ENCODE measurements at places on chromosomes 4 and X. TPM values are rescaled to one million over a fixed set of nuclear protein-coding genes. Genes with fewer than 3 reads are reported as not detected.

- DNase-seq = no peak
Observed at GRCh38 chr4:123346330-123346940, 50.2 kb upstream of the SPRY1 start.

JADE1 gene
- total RNA-seq = 52.7 TPM

GRCh38 chrX:56802921-56803849 lies 74.1 kb downstream of the NBDY start:
- peak; percentile 71 for DNase-seq

DNA sequence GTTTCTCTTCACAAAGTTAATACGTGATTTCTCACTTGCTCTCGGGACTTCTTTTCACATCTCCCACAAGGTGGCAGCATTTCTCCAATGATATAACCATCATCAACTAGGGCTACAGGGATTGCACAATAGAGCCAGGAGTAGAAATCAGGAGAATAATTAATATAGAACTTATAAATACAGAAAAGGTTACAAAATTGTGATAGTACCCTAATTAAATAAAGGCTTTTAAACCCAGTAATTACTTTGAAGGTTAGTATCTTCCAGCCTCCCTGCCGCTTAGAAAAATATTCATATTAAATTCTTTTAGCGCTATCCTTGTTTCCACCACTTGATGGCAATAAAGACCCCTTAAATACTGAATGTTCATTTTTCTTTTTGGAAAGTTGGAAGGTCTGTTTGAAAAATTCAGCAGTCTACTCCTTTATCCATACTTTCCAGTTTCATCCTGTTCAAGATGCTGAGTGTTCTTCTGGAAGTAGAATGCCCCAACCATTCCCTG lies 65.8 kb downstream of the RASGEF1B start:
- DNase-seq = peak; percentile 87

CYTL1 gene
- 4.4 TPM for total RNA-seq

DNA sequence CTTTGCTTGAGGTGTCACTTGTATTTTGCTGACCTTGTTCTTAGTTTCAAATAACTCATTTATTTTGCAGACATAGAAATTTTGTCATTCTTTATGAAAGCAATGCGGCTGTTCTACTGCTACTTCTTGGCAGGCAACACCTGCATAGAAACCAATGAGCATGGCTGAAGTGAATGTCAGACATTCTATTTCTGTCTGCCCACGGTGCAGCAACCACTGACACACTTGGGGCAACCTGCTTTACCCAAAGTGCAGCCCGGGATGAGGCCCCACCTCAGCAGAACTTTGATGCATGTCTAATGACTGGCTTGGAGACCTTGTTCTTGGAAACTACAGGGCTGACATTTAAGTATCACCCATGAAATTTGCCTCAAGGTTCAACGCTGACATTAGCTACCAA lies 93.6 kb downstream of the RBM47 start:
- DNase-seq = no peak

FAM241A gene
- total RNA-seq = 0.75 TPM

GRCh38 chrX:153694687-153695270 lies 7.1 kb downstream of the SLC6A8 start:
- no peak for DNase-seq

GRCh38 chr4:118916691-118917289 lies 28.1 kb downstream of the SYNPO2 start:
- no peak for DNase-seq

NKX6-1 gene
- total RNA-seq = not detected

- DNase-seq = no peak
Observed at GRCh38 chrX:154809939-154810665, 4.8 kb upstream of the MPP1 start.

- no peak for DNase-seq
Observed at GRCh38 chr4:79177388-79177787, 148.5 kb downstream of the NAA11 start.

GRCh38 chr4:87916626-87917025 lies 58.9 kb upstream of the SPP1 start:
- no peak for DNase-seq

GRCh38 chr4:126599746-126600145 lies 1033.0 kb upstream of the INTU start:
- DNase-seq = no peak

DNA sequence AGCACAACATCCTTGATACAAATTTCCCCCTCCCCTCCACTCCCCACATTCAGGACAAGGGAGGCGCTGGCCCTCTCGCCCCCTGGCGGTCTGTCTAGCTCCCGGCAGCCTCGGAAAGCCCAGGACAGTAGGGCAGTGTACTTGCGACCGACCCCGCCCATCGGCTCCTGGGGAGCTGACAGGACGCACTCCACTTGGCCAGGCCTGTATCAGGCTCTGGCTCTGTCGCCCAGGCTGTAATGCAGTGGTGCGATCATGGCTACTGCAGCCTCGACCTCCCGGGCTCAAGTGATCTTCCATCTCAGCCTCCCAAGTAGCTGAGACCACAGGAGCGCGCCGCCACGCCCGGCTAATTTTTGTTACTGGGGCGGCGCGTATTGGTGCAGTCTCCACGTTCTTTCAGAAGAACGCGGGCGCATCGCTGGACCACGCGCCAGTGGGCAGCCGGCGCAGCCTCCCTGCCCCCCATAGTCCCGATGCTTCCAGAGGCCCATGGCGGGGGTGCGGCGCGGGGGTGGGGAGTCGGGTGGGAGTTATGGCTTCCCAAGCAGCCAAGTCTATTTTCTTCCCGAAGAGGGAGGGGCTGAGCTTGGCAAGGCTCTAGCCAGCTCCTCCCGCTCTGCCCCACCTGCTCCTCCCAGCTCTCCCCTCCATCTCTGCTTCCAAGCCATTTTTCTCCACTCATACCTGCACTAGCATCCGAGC lies 7.8 kb upstream of the AKAP14 start:
- DNase-seq = peak; percentile 38

DNA sequence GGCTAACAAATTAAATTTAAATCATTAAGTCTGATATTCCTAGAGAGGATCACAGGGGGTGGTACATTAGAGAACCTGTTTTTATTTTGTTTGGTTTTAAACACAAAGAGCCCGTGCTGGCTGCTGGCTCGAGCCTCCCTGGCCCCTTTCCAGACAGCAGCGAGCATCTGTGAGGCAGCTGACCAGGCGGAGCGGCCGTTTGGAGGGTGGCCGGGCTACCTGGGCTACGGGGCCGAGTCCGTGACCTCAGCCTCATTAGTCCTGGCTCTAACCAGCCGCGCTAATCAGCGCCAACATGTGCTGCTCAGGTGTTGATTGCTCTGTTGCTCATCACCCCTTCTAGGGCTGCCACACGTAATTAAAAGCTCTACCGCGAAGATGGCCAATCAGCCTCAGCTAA lies 35.3 kb downstream of the DCTD start:
- DNase-seq = no peak

DNA sequence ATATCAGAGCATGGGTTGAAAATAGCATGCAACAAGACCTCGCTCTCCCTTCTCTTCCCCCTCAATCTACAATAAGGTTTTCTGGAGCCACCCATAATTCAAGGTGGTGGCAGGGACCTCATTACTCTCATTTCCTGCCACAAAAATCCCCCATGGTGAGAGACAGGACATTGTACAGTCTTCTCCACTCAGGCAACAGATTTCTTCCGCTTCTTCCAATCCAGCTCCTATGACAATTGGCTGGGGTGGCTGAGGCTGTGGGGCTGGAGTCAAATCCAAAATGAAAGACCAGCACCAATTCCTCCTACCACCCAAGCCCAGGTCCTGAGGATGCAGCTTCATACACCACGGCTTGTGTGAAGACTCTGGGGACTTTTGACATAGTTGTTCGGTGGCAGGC lies 40.3 kb upstream of the NKRF start:
- no peak for DNase-seq

DNA sequence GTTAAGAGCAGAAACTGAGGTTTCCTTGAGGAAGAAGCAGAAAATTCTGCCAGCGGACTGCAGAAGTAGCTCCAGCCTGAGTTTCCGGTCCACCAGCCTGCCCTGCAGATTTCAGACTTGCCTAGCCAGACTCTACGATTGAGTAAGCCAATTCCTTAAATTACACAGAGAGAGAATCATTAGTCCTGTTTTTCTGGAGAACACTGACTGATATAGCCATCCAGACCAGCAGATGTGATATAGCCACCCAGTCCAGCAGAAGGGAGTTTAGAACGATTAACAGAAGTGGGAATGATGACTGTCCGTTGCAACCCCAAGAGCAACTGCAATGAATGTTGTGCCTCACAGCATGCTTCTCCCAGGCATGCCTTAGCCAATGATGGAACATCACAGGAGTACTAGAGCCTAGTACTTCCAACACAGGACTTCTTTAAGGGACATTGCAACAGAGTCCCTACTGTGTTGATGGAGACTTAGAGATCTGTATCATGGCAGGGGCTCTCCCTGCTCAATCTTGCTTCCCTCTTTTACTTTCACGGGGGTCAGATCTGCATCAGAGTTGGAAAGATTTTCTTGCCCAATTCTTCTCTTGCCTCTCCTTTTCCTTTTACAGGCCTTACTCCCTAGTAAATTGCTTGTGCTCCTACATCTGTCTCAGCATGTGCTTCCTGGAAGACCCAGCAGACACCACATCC lies 264.6 kb upstream of the CLNK start:
- DNase-seq = no peak

DNA sequence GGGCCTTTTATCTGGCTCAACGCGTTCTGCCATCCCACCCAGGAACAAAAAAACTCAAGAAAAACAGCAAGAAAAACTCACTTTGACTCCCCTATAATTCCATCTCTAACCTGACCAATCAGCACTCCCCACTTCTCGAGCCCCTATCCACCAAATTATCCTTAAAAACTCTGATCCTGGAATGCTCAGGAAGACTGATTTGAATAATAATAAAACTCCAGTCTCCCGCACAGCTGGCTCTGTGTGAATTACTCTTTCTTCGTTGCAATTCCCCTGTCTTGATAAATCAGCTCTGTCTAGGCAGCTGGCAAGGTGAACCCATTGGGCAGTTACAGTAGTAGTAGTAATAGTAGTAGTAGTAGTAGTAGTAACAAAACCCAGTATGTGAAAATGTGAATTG lies 165.7 kb upstream of the CASK start:
- no peak for DNase-seq

DNA sequence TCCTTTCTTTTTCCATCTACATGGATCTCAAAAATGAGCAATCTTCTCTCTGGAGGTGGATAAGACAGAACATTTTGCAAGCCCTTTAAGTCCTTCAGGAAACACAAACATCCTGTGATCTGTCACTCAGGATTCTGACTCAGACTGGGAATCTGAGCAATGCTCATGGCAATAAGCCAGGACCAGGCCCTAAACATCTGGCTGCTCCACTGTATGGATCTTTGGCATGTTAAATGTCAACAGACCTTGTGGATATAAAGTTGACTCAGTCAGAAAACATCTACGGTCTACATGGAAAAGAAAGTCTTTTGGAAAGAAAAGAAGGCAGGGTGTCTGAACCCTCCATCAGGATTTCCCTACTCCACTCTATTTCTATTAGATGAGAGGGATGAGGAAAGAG lies 17.8 kb upstream of the CHIC2 start:
- DNase-seq = no peak

DNA sequence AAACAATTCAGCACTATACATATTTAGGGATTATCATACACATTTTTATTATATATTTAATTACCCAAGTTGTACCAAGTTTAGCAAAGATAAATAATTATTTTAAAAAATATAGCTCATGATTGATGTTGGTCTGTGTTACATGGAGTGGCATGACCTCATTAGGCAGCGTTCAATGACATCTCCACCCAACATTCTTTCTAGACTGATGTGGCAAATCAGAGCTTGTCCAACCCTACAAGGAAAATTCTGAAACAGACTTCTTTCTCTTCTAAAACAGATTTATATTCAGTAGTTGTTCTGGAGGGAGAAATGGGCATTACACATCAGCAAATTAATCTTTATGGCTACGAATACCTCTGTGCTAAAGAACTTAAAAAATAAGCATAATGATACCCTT lies 189.7 kb downstream of the PDGFC start:
- no peak for DNase-seq

POU3F4 gene
- not detected for total RNA-seq

DNA sequence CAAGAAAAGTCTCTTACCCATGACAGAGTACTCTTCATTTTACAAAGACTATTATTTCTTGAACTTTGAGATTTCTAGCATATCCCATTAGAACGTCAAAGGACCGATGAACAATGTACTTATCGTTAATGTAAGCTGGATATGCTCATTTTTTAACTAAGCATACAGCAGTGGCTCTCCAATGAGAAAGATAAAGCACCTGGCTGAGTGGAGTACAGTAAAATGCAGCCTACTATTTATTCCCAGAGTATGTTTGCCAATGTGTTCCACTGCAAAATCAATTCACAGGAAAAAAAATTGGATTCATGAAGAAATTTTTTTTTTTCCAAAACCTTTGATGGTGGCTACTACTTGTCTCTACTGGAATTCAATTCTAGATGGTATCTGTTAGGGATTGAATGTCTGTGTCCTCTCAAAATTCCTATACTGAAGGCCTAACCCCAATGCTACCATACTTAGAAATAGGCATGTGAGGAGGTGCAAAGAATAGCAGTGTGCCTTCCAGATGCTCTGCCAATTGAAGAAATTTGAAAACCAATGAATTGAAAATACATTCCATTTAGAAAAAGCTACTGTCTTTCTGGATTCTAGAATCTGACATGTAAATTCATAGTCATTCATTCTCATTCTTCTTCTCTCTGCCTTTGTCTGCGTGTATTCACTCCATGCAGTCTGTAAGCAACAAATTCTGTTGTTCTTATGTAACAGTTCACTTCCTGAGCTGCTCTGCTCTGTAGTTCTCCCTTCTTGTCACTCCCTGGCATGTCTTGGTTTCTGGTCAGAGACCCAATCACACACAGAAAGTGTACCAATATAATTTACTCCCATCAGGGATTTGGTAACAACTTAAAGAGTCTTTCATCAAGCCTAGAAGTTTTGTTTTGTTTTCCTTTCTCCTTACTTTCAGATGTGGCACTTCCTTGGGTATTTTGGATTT lies 61.4 kb downstream of the PAPSS1 start:
- DNase-seq = no peak

- no peak for DNase-seq
Observed at GRCh38 chrX:136192839-136193414, 45.6 kb downstream of the FHL1 start.

GRCh38 chr4:47499700-47500099 lies 14.6 kb downstream of the ATP10D start:
- DNase-seq = no peak

DNA sequence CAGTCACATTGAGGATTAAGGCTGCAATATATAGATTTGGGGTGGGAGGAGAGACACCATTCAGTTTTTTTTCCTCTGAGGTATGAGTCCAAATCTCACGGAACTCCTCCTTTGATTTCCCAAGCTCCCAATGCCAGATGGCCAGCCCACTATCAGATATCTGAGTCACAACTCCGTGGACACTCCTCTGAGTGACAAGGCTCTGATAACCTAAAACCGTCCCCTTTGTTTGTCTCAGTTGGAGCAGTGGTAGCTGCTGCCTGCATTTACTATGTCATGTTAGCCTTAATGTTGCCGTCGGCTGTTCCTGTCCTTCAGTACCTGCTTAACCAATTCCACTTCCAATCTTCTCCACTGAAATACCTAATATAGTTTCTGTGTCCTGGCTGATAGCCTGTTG lies 107.3 kb downstream of the DTHD1 start:
- DNase-seq = no peak

- no peak for DNase-seq
Observed at GRCh38 chr4:47831026-47831679, 6.7 kb downstream of the CORIN start.

GRCh38 chrX:71183341-71183740 lies 38.7 kb downstream of the NLGN3 start:
- DNase-seq = no peak

All from natural killer cell (primary cell).